Activated CD4-positive, alpha-beta T cell treated with anti-CD3 and anti-CD28 coated beads, Interleukin-2, amount 50 U/mL, for 24 hours (primary cell): ENCODE measurements at places on chromosomes 3 and 15.

DNA sequence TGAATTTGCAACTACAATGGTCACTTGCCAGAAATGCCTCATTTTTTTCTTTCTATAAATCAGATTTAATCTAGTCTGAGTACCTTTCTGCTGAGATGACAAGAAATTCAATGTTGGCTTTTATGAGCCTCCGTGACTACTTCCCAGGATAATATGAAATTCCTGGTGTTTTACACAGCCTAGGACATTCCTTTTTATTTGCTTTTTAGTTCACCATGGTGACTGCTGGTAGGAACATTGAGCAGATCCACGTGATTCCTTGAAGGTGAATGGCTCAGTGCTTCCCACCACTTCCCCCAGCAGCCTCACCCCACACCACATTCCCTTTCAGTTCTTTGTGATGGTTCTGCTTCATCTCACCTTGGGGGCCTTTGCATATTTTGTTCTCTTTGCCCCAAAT, 4.3 kb upstream of the NPTN start:
- no peak for DNase-seq

DNA sequence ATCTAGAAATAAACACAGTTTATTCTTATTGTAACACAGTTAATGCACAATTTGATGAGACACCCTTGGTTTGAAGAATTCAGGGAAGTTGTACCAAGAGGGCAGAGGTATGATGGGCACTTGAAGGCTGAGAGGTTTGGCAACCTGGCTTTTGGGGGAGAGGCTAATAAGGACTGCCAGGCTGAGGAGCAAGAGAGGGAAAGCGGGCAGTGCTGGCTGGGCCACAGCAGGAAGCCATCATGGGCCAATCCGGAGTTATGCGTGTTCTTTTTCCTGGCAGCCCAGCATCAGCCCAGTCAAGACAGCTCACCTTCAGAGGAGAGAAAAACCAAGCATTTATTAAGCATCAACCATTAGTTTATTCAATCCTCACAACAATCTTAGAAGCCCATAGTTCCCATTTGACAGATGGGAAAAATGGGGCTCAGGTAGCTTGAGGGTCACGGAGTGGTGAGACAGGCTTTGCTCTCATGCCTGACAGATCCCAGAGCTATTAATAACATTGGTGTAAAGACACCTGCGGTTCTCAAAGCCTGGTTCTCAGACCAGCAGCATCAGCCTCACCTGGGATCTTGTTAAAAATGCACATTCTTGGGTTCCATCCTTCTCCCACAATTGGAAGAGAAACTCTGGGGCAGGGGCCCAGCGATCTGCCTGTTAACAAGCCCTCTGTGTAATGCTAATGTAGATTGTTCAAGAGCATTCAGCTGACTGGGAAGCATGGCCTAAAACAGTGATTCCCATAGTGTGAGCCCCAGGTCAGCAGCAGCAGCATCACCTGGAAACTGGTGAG, 183.7 kb downstream of the NTRK3 start:
- DNase-seq = no peak

DNA sequence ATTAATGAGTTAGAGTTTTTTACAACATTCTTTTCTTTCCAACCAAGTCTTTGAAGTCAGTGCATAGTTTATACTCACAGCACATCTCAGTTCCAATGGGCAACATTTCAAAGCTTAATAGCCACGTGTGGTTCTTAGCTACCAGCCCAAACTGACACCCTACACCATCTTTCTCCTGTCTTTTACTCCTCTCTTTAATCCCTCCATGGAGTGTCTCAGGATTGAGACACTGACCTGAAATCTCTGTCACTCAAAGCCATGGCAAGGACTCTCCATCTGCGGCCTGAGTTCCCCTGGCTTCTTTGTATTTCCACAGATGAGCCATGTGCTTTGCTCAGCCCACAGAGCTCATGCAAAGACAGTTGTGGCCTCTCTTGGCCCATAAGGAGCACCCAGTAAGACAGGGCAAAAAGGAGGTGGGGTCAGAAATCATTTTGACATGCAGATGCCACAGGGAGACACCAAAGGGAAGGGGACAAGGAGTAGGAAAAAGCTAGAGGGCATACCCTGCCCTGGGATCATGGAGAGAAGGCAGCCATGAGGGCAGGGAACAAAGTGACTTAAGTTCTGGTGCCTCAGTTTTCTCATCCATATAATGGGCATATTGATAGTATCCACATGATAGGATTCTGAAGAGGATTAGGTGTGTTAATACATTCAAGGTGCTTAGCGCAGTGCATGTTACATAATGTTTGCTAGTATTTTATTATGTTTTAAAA, 493.6 kb upstream of the PROK2 start:
- DNase-seq = no peak

DNA sequence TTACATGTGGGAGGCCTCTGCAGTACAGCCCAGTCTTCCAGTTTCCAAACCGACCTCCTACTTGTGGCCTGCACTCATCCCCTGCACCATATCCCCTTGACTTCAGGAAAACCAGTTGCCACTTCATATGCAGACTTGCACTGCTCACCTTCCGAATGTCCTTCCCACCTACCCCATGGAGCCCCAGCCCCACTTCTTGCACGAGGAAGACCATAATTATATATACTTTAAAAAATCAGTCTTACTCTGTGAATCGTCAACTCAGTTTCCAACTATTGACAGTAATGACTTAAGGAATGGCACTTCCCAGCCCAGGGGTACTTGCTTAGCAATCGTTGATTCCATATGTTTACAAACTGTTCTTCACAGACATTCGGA, 136.1 kb downstream of the OPA1 start:
- no peak for DNase-seq

DNA sequence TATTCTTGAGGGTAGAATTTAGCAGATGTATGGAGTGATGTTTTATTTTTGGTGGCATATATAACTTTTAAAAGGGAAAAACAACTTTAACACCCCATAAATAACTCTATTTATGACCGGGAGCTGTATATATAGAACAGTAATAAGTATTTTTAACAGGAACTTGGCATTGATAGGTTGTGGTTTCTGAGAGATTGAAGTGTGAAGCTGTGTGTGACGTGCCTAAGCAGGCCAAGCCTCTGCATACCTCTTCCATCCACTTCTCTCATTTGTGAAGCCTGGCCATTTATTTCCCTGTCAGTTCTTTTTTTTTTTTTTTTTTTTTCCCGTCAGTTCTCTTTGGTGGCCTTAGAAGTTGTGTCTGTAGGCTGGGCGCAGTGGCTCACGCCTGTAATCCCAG, 23.0 kb downstream of the RBM5 start:
- no peak for DNase-seq

DNA sequence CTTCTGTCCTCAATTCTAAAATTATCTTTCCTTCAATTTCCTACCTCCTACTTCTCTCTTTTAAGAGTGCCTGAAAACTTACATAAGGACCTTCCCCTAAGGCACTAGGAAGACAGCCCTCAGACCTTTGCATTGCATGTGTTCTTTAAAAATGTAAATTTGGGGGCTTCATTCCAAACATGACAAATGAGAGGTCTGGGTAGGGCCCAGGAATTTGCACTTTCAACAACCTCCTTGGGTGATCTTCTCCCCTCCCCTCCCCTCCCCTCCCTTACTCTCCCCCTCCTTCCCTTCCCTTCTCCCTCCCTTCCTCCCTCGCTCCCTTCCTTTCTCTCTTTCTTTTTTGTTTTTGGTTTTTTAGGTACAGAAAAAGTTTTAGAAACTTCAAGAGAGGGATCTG, 18.7 kb downstream of the USF3 start:
- DNase-seq = no peak

DNA sequence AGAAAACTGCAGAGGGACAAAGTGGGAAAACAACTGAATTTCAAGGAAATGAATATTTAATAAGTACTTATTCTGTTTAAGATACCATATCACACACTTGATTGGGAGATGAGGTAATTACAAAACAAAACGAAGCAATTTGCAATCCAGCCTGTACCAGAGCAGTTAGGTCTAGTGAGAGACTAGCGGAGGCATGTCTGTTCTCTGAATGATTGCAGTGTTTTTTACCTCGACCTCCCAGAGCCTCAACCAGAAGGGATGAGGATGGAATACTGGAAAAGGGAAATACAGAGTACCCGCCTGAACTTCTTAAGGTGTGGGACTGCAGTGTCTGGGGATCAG, 59.5 kb downstream of the PIK3CB start:
- no peak for DNase-seq

DNA sequence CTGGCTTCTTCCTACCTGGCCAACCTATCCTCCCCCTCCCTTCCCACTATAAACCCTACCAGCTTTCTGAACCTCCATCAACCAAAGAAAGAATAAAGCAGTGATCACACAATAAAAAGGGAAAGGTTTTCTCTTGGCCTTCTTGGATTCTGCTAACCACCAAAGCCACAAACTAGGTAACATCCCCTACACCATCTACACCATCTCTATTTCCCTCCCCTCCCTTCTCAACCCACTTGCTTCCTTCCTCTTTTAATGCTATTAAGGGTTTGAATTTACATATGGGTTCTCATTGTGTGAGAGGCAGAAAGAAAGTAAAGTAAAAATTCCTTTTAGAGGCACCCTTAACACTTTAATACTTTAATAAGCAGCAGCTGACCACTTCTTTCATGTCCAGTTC, 25.8 kb upstream of the RSL24D1 start:
- DNase-seq = no peak

- DNase-seq = no peak
Measured at GRCh38 chr15:61474796-61475195, 245.7 kb upstream of the RORA start.

DNA sequence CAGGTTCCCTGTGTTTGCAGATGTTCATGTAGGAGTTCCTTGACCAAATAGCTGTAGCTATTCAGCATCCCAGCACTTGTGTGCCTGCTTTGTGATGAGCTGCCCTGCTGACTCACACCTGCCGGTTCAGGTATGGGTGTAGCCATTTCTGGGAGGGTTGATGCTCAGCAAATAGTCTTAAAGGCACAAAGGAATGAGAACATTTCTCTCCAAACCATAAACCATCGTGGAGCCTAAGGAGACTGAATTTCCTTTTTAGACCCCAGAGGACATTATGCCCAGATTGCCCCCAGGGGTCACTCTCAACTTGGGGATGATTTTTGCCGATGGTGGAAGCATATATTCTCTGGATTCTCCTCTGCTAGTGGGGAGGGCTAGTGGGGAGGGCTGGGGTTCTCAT, 80.6 kb downstream of the ADAMTSL3 start:
- DNase-seq = no peak

DNA sequence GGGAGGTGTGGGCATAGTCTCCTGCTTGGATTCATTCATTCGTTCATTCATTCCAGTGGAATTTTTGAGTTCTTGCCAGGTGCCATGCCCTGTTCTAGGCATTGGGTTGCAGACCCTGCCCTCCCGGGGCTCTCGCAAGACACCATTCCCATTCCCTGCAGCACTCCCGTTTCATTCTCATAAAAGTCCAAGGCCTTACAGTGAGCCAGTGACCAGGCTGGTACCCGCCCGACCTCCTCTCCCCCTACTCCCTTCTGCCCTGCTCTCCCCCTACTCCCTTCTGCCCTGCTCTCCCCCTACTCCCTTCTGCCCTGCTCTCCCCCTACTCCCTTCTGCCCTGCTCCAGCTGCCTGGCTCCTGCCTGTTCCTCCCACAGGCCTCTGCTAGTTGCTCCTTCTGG, 41.9 kb downstream of the AMOTL2 start:
- DNase-seq = no peak

DNA sequence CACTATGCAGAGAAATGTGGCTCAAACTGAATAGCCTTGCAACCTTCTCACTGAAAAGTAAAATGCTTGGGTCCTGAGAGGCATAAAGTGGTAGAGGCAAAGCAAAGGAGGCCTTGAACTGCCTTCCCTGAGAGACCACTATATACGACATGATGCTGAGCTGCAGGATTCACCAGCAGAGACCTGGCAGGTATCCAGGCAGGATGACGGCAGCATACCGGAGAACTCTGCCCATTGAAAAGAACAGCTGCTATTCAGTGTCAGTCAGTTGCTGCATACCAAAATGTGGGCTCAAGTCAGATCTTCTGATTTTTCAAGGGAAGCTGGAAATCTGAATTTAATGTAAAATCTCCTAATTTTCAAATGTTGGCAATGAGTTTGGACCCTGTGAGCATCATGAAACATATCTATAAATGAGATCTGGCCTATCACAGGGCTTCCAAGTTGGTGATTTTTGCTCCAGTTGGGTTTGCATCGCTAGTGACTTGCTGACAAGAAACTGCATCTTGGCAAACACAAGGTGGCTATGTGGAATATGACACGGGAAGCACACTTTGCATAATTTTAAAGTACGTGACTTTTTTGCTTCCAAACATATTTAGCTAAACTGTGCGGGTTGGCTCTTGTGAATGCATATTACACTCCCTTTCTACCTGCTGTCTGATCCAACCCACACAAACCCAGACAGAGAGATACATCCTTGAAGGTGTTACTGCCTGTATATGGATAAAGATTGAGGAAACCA, 529.0 kb downstream of the AGBL1 start:
- no peak for DNase-seq

DNA sequence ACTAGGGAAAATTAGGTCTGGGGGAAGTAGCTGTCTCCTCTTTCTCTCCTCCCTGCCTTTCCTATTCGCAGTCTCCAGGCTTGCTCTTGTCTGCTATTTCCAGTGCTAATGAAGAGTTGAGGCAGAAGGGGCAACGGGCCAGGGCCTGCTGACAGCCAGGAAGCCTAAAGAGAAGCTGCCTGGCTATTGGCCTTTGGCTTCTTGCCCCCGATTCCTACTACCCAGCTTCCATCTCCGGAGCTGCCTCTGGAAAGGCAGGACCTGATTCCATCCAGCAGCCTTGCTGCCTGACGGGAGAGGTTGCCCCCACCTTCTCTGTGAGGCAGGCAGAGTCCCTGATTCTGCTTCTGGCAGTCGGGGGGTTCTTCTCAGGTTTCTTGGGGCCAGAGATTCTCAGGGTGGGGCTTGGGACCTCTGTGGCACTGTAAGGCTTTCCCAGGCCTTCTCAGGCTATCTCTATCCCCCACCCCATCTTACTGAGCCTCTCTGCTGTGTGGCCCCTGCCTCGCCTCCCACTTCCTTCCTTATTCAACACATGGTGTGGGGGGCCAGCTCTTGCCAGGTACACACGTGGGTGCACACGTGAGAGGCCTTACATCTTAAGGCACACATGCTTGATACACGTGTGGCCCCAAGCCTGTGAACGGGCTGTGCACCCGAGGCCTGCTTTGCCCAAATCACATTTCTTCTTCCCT, 18.2 kb upstream of the JMJD7 start:
- no peak for DNase-seq

GRCh38 chr3:162722337-162722736, 1225.7 kb downstream of the OTOL1 start:
- DNase-seq = no peak

- DNase-seq = no peak
Measured at GRCh38 chr3:46358466-46358865, 4.6 kb downstream of the CCR2 start.

DNA sequence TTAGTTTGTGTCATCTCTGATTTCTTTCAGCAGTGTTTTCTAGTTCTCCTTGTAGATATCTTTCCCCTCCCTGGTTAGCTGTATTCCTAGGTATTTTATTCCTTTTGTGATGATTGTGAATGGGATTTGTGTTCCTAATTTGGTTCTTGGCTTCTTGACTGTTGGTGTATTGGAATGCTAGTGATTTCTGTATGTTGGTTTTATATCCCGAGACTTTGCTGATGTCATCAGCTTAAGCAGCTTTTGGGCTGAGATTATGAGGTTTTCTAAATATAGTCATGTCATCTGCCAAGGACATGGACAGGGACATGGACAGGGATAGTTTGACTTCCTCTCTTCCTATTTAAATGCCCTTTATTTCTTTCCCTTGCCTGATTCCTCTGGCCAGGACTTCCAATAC, 35.8 kb downstream of the MYO9A start:
- no peak for DNase-seq

GRCh38 chr3:120982608-120983320, 74.8 kb downstream of the STXBP5L start:
- DNase-seq = no peak

GRCh38 chr15:66523926-66524325, 18.8 kb downstream of the ZWILCH start:
- no peak for DNase-seq

GRCh38 chr3:192887701-192888100, 30.0 kb downstream of the MB21D2 start:
- no peak for DNase-seq
